ENCODE measurements at places on chromosomes 3 and 15. TPM values are rescaled to one million over a fixed set of nuclear protein-coding genes. Genes with fewer than 3 reads are reported as not detected.

DNA sequence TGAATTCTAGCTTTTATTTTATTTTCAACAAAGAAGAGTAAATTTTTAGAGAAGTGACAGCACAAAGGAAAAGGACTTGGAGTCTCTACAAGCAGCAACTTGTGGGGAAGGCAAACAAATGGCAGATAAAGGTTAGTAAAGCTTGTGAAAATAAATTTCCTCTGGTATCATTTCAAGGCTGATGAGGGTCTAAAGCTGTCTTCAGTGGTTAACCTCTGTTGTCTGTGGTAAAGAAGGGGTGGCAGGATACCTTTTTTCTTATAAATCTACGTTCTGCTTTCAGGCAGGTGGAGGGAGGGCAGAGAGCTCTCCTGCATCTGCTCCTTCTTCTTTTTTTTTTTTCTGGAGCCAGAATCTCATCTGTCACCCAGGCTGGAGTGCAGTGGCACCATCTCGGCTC is 50.5 kb downstream of the NMD3 start:
- DNase-seq, result no peak

GRCh38 chr3:140285380-140285779 is 350.4 kb downstream of the CLSTN2 start:
- DNase-seq, result no peak

BUB1B gene
- not detected for polyA plus RNA-seq

- DNase-seq, result no peak
Measured at GRCh38 chr15:78425643-78426042, 12.4 kb upstream of the IREB2 start.

DNA sequence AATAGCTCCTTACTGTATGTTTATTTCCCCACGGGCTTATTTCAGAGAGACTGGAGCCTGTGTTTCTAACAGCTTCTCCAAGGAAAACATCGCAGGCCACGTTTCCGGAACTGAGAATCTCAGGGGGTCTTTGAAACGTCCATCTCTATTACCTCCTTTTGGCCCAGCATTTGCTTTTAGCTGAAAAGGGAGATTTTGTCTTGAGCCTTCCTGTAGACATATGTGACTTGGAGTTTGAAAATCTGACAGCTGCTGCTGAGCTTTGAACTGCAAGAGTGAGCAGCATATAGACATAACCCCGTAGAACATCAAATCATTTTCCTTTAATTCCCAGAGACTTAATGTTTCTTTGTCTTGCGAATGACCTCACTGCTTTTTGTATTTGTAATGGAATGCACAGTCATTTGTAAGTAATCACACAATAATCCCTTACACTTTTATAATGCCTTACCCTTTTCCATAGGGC is 54.6 kb downstream of the LPP start:
- no peak for DNase-seq
